SJSA1 (cell line): ENCODE measurements at places on chromosomes 7 and 10.

DNA sequence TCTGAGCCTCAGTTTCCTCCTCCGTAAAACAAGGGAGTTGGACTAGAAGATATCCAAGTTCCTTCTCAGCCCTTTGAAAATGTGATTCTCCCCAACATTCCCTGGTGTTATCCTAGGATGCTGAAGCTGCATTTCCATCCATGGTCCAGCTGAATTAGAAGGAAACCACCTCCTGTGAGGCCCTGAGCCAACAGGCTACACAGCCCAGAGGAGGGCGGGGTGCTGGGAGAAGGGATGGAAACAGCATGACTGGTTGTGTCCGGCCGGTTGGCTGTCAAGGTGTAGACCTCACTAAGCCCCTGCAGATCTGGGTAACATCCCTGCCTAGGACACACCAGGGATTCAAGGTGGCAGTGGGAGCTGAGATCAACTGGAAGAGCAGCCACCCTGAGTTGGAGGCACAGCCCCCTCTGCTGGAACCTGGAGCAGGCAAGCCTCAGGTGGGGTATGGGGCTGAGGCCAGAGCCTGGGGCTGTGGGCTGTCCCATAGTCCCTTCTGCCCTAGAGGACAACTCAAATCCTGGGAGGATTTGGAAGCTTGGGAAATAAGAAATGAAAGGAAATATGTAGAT is 72.0 kb downstream of the PAX2 start:
- DNase-seq: no peak

GRCh38 chr7:42590771-42591310 is 321.0 kb downstream of the C7orf25 start:
- no peak for DNase-seq

DNA sequence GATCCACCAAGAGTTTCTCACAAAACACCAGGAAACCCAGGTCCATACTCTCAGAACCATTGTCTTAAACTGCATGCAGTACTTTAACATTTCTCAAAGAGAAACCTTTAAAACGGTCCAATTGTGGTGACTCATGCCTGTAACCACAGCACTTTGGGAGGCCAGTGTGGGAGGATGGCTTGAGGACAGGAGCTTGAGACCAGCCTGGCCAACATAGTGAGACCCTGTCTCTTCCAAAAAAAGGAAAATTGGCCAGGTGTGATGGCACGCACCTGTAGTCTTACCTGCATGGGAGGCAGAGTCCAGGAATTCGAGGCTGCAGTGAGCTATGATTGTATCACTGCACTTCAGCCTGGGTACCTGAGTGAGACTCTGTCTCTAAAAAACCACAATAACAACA is 97.5 kb upstream of the OIT3 start:
- no peak for DNase-seq

GRCh38 chr7:70380421-70381015 is 751.4 kb upstream of the GALNT17 start:
- no peak for DNase-seq

GRCh38 chr7:133742709-133743538 is 384.2 kb upstream of the LRGUK start:
- DNase-seq: no peak

- DNase-seq: no peak
Measured at GRCh38 chr7:150988230-150989226, 2.3 kb upstream of the NOS3 start.
